Breast epithelium (tissue), 4 donors: ENCODE measurements at places on chromosomes 4 and X.

GRCh38 chrX:13376857-13377549 lies 57.1 kb upstream of the ATXN3L start:
- DNase-seq: no peak

- DNase-seq: no peak
Observed at GRCh38 chrX:48806081-48806480, 4.2 kb downstream of the HDAC6 start.

DNA sequence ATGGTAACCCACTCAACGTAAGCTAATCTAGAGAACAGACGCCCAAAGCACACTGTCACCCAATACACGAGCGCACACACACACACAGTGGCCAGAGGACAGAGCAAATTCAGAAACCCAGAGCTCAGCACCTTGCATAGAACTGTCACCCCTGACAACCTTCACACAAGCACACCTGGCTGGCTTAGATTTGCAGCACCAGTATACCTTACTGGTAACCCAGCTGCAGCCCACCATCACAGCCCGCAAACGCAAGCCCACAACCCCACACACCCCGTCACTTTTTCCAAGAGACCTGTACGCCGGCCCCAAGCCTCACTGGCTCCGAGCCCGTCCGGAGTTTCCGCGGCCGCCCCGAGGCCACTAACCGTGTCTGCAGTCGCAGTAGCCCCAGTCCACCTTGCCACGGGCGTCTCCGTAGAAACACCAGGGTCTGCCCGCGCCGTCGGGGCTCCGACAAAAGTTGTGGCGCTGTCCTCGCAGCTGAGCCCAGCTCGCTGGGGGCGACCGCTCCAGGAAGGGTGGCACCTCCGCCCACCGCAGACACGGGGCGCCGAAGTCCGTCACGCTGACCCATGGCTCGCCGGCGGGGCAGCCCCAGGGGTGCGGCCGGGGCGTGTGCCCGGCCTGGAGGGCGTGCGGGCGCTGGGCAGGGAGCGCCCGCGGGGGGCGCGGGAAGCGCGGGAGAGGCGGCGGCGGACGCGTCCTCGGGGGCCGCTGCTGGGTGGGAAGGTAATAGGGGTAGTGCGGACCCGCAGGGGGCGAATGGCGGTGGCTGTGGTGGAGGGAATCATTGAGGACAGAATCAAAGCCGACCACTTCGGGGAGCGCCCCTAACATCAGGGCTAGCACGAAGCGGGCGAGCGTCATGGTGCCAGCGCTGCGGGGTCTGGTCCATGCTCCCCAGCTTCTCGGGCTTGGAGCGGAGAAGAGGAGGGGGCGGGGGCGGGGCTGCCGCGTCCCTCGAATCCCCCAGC lies 664 bp downstream of the PRSS12 start:
- DNase-seq: no peak

- DNase-seq: no peak
Observed at GRCh38 chr4:87399148-87399547, 8.2 kb upstream of the HSD17B11 start.

DNA sequence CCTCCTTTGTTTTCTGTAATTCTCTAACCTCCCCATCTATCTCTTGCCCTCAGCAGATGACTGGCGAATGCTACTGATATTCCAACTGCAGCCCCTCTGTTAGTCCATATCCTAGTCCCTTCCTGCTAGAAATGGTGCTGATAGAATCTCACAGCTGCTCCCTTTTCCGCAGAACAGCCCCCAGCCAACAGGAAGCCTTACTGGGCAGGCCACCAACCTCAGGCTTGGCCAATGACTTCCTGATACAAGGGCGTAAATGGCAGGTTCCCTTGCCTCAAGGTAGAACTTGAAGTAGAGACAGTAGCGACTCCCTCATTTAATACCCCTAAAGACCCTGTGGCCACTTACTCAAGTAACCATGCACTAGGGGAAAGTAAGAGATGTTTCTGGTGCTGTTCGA lies 26.7 kb upstream of the SLC2A9 start:
- DNase-seq: no peak

GRCh38 chr4:101005659-101006058 lies 341.7 kb downstream of the PPP3CA start:
- DNase-seq: no peak

DNA sequence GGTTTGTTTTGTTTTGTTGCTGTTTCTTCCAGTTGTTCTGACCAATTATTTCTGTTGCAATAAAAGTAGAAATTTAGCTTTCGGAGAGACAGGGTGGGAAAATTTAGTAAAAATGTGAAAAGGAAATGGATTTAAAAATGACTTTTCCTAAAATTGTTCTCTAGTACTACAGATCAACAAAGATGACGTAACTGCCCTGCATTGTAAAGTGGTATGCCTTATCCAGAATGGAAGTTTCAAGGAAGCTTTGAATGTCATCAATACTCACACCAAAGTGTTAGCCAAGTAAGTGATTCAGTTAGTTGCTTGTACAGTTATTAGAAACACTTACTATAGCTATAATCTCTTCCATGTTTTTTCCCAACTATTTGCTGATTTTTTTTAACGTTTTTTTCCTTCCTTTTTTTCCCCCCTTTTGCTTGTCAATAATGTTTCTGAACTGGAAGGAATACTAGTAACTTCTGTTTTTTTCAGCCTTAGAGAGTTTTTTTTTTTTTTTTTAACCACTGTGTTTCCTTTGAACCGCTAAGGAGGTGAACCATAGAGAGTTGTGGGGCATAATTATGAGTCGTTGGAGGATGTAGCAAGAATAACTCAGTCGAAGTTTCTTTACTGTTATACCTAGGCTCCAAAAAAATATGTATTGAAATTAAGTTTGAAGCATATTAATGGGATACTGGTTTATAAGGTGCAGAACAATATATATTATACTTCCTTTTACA lies 2.2 kb downstream of the SRP72 start:
- no peak for DNase-seq

DNA sequence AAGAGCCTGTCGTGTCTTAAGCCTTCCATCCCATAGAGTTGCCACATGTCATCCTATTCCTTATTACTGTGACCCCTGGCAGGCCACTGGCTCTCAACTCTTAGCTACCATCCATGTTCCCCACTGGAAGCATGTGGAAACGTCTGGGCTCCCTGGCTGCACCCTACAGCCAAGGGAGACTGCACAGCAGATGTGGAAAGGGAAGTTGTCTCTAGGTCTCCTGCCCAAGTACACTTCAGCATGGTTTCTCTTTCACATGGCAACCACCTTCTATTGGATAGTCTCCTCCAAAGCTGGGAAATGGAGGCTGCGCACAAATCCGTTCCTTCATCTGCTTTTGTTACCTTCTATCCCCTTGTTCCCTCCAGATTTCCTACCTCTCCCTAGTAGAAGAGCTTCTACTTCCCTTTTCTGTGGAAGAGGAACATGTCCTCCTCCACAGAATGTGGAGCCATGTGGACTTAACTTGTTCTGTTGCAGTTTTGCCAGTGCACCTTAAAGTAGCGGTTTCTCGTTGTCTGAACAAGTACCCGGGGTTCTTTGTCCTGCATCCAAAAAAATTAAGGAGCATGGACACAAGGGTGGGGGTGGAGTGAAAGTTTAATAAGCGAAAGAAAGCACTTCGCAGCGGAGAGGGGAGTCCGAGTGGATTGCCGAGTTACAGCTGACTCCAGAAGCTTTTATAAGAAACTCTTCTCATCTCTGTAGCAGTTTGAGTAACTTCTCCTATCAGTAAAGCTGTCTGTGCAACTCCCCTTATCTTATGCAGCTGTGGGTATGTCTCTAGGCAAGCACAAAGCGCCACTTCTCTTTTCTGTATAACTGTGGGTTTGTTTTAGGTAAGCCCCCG lies 52.5 kb downstream of the HMGB2 start:
- no peak for DNase-seq

DNA sequence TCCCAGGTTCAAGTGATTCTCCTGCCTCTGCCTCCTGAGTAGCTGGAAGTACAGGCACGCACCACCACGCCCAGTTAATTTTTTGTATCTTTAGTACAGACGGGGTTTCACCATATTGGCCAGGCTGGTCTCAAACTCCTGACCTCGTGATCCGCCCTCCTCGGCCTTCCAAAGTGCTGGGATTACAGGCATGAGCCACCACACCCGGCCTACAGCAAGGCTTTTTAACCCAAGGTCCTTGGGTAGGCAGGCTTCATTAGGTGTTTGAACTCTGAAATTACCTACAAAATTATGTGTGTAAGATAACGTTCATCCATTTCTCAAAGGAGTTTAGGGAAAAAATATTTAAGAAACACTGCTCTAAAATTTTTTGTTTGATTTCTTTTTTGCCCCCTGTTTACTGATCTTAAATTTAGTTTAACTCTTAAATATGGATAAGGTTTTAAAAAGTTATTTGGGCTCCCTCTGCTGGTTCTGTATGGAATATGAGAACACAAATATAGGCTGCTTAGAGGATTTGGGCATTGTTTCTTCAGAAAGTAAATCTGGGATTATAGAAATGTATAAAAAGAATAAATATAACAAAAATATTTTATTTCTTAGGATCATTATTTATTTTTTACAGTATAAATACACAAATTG lies 92.8 kb downstream of the CBR4 start:
- no peak for DNase-seq

DNA sequence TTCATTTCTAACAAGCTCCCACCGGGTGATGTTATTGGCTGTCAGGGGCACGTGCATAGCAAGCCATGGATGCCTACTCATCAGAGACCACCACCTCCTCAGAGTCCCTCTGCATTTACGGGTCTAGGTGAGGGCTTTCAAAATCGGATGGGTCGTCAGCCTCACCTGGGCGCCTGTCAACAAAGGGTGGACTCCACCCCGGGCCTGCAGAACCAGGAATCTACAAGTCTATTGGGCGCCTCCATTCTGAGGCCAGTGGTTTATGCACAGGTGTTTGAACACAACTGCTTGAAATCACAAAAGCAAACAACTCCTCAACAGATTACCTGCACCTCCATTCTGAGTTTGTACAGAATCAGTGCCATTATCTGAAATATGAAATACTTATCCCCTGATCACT lies 318.9 kb downstream of the PTTG2 start:
- no peak for DNase-seq

- DNase-seq: no peak
Observed at GRCh38 chr4:56348576-56348975, 38.7 kb downstream of the AASDH start.

DNA sequence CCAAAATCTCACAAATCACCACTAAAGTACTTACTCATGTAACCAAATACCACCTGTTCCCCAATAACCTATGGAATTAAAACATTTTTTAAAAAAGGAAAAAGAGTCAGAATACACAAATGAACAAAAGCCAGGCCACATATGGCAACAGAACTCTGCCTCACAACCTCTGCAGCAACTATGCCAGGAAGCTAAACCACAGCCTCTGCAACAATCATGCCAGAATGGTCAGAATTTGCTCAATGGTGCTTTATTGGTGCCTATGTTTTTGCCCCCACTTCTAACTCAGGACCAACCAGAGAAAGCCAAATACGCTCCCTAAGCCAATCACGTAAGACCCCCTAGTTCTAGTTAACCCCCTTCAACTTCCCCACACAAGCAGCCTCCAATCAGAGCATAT lies 69.6 kb downstream of the HOPX start:
- no peak for DNase-seq

GRCh38 chrX:18961686-18962085 lies 22.2 kb downstream of the PHKA2 start:
- no peak for DNase-seq

DNA sequence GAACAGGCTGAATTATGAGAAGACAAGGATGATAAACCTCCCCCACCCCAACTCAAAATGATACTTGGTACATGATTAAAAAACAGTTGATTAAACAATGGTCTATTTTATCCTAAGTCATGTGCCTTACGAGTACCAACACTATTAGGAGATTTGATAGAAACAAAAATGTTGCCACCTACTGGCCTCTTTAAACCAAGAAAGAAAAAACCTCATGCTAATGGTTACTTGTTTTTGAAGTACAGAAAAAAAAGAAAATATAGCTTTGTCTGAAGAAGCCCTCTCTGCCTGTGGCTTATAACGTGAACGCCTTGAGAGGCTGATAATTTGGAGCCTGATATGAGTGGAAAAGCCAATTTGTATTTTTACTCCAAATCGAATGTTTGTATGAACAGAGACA lies 538.2 kb downstream of the DMD start:
- no peak for DNase-seq
